ENCODE measurements at places on chromosomes 13 and 19.

DNA sequence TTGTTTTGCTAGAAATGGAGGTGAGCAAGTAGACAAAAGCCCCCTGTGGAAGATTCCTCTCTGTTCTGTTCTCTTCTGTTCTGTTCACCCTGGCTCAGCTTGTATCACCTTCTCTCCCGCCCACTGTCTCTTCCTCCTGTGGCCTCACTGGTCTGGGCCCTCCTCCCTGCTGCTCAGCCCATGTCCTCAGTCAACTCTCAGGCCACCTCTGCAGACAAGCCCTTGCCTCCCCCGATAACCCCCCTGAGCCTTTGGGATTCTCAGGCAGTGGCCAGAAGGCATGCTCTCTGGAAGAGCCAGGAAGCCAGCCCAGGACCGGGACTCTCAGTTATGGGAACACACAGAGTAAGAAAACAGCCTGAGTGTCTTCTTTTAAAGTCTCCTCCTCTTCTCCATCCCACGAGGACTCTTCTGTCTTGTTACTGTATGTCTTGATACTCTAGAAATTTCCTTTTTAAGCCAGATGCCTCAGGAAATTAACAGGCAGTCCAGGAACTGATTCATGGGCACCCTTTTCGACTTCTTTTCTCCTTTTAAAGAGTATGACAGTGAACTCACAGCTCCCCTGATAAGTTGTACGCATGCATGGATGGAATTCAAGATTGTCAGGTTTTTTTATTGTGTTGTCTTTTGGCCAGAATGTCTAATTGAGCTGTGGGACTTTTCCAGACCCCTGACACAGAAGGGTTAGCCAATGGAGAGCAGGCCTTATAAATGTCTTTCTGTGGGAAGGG is 33.7 kb downstream of the SHISA2 start:
- no peak for DNase-seq

- DNase-seq: no peak
Observed at GRCh38 chr13:93409816-93410215, 183.2 kb downstream of the GPC6 start.

GRCh38 chr13:73061473-73061872 is 2.7 kb downstream of the KLF5 start:
- no peak for DNase-seq

- no peak for DNase-seq
Observed at GRCh38 chr13:52837850-52838249, 10.6 kb downstream of the PCDH8 start.
